ENCODE measurements at places on chromosomes 3 and 15. TPM values are rescaled to one million over a fixed set of nuclear protein-coding genes. Genes with fewer than 3 reads are reported as not detected.

The ANKUB1 gene
- not detected for total RNA-seq

The CRYBG3 gene
- total RNA-seq: 5.9 TPM

The DNAH1 gene
- 0.84 TPM for total RNA-seq

The CGNL1 gene
- 0.55 TPM for total RNA-seq

The SLC28A1 gene
- total RNA-seq: not detected

The FHIT gene
- 0.75 TPM for total RNA-seq

The ACY1 gene
- total RNA-seq: 22.3 TPM

The ADGRG7 gene
- not detected for total RNA-seq

The CSTA gene
- total RNA-seq: 0.81 TPM

The CCDC54 gene
- not detected for total RNA-seq

The ZNF502 gene
- 1.2 TPM for total RNA-seq

The SLC9C1 gene
- total RNA-seq: not detected

The RTP4 gene
- total RNA-seq: not detected
